Germinal center (tissue), 1 donor: ENCODE measurements at places on chromosomes 12 and 14.

DNA sequence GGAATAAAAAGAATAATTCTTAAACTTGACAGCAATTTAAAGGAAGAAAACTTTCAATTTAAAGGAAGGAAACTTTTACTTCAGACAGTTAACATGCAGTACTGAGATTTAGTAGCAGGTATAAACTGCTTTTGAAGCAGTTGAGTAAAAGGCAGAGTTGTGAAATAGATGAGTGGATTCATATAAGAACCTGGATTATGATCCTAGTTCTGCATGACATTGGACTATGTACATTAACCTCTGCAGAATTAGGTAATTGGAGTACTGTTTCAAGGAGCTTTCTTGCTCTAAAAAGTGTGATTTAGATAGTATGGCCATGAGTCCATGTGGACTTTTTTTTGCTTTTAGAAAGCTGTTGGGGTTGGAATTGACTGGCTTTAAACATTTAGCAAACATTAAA, 29.7 kb downstream of the ATP2A2 start:
- no peak for DNase-seq

DNA sequence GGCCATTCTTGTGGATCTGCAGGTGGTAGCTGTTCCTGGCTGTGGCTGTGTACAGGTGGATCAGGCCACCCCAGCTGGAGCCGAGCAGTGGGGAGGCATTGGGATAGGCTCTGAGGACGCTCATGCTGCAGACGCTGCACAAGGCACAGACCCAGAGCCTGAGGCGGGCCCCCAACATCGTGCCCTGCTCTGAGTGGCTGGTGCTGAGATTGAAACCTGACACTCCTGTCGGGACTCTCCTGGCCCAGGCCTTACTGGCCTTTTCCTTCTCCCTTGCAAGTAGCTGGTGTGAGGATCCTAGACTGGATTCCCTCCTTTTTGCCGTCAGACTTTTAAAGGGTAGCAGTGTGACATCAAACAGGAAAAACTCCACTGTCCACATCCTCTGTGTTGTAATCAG, at the start of gene FGF23:
Gene FGF23, minus strand, starts transcription at position 308 of the 400 bp plus-strand sequence. Its CDS starts 130 bp downstream, at position 178.
- no peak for DNase-seq

GRCh38 chr12:85644508-85644907, 191.7 kb downstream of the RASSF9 start:
- no peak for DNase-seq

DNA sequence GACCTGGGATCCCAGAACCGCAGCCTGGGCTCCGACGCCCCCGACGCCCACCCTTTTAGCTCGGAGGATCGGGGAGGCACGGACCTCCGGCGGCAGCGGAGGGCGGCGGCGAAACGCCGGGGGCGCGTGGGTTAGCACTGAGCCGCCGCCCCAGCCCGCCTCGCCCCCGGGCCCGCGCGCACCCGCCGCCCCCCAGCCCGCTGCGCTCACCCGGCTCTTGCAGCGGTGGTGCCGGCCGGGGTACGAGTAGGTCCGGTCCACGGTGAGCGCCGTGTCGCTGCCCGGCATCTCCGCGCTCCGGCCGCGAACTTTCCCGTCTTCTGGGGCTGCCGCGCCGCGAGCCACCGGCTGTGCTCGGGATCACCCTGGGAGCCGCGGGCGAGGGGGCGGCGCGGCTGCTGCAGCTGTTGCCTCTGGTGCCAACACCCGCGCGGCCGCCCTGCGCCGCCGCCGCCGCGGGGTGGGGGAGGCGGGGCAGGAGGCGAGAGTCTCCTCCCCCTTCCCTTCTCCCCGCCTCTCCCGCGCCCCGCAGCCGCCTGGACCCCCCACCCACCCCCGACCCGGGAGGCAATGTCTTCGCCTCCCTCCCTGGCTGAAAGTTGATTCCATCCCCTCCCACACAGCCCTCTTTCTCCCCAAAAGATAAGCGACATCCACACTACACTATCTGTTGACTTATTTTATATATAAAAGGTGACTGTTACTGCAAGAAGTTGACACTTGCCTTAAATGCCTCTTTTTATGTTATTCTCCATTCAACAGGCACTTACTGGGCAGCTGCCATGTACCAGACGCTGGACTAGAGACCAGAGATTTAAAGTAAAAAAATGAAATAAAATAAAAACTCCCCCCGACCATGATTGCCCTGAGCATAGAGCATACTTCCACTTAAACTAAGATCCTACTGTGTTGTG, at the start of gene TMCC3:
Gene TMCC3, minus strand, starts transcription at position 415 of the 914 bp plus-strand sequence. Its CDS starts 127 bp downstream, at position 288.
- peak; percentile 50 for DNase-seq

DNA sequence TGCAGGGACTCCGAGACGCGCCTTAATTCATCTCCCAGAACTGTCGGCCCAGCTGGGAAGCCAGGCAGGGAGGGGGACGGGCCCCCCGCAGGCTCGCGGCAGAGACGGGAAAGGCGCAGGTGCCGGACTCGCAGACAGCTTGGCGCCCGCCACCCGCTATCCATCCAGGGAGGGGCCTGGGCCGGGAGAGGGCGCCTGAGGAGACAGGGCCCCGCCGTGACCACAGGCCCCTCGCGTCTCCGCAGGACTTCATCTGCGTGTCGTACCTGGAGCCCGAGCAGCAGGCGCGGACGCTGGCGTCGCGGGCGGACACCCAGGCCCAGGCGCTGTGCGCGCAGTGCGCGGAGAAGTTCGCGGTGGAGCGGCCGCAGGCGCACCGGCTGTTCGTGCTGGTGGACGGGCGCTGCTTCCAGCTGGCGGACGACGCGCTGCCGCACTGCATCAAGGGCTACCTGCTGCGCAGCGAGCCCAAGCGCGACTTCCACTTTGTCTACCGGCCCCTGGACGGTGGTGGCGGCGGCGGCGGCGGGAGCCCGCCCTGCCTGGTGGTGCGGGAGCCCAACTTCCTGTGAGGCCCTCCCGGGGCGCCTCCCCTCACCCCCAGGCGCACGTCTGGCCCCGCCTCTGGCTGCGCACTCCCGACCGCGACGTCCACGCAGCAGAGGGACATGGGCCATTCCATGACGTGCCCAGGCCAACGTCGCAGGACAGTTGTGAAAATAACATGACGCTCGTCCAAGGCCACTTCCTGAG, 60.6 kb downstream of the LGMN start:
- DNase-seq, result no peak

DNA sequence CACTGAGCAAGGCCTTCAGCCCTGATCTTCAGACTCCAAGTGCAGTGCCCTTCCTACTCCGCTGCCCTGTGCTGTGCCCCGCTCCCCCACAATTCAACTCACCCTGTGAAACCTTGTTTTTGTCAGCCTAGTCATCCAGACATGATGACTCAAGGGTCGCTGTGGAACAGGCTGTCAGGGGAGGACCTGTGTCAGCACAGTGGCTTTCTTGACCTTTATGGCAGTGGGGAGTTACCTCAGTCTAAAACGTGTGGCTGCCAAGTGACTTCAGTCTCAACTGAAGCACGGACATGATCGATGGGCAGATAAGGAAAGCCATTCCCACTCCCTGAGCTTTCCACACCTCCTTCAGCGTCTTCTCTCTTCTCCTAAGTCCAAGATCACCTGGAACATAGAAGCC, 16.3 kb upstream of the FLVCR2 start:
- no peak for DNase-seq

DNA sequence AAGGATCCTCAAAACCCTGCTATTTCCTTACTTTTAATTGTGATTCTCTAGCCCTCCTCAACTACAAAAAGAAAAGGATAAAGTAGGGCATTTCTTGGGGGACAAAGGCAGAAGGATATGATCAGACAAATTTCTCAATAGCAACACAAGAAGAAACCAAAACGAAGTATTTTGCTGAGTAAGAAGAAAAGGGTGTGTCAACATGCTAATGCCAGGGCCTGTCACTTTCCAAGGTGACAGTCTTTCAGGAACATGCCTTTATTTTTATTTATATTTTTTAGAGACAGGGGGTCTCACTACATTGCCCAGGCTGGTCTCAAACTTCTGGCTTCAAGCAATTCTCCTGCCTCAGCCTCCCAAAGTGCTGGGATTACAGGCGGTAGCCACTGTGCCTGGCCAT, 39.8 kb downstream of the CBX5 start:
- no peak for DNase-seq

GRCh38 chr12:48980953-48981756, 3.0 kb downstream of the WNT1 start:
- peak; percentile 39 for DNase-seq

DNA sequence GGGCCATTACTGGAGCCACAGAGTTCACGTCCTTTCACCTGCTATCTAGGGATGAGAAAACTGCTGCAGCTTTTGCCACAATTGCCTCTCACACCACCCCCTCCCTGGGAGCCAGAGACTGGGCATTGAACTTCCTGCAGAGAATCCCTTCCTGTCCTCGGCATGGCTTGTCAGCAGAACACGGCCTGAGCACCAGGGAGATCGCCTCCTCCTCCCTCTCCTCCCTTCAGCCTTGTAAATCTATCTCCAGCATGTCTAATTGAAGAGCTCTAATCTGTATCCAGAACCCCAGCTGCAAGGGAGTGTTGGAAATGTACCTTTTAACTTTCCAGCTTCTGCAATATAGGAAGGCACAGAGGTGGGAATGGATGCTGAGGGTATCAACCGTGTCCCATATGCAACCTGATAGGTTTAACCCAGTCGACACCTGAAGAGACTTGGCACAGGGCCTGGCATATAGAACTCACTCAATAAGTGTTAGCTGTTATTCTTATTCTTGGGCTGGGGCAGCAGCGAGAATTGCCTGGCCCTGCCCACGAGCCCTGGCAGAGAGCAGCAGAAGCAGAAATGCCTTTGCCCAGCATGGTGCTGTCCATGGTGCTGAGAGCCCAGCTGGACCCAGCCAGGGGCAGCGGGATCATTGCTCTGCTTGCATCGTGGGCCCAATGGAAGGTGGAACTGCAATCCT, 26.8 kb downstream of the TMEM63C start:
- DNase-seq, result peak; percentile 59

GRCh38 chr12:88399811-88400210, 180.5 kb downstream of the KITLG start:
- no peak for DNase-seq

- DNase-seq, result no peak
These were observed 9.9 kb downstream of the IFT43 start for GRCh38 chr14:75995372-75996041.

- DNase-seq, result no peak
These were observed 73.7 kb downstream of the SERPINA3 start for GRCh38 chr14:94685681-94686485.

DNA sequence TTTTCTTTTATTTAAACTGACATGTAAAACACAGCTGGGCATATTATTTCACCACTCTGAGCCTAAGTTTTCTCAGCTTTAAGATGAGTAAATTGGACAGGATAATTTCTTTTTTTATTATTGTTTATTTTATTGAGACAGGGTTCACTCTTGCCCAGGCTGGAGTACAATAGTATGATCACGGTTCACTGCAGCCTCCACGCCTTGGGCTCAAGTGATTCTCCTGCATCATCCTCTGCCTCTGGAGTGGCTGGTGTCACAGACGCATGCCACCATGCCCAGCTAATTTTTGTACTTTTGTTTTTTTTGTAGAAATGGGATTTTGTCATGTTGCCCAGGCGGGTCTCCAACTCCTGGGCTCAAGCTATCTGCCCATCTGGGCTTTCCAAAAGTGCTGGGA, 12.7 kb downstream of the BMAL2 start:
- no peak for DNase-seq

- no peak for DNase-seq
These were observed 907.6 kb upstream of the FLRT2 start for GRCh38 chr14:84622357-84622756.

DNA sequence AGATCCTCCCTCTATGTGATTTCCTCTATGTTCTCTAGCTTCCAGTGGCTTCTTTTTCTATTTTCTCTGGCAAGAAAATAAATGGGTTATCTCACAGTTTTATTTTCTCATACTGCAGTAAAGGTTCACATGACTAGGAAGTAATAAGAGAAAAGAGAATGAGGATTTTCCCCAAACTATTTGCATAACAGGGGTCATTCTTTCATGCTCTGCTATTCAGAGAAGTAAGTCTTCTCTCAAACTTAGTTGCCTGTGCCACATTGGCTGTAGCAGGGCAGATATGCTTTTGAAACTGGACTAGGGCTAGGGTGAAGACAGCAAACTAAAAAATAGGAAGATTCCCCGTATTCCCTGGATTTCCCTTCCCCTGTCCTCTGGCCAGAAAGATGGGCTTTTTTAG, 57.4 kb downstream of the ACSM4 start:
- no peak for DNase-seq

GRCh38 chr14:61183196-61183885, 97.8 kb downstream of the TMEM30B start:
- DNase-seq, result no peak

DNA sequence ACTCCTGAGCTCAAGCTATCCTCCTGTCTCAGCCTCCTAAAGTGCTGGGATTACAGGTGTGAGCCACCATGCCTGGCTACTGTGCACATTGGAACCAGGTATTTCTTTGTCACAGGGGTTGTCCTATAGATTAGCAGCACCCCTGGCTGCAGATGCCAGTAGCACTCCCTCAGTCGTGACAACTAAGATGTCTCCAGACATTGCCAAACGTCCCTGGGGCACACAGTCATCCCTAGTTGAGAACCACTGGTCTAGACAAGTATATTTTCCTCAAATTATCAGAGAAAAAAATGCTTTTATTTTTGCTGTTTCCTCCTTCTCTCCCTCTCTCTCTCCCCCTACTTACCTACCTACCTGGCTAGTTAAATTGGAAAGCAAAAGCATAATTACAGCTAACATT, 17.9 kb upstream of the P2RX7 start:
- no peak for DNase-seq

DNA sequence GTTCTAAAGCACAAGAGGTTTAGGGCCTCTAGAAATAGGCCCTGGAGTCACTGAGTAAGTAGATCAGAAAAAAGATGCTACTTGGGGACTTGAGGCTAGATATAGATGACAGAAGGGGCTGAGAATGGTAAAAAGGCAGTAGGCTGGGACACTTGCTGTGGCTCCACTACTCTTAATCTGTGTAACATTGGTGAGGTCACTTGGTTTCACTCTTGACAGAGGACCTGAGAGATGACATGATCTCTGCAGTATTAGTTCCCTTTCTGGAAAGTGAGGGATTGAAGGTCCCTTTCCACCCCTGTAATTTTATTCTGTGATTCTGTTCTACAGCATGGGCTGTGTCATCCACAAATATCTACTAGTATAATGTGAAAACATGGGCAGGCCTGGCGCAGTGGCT, 39.7 kb downstream of the MAPKAPK5 start:
- no peak for DNase-seq

DNA sequence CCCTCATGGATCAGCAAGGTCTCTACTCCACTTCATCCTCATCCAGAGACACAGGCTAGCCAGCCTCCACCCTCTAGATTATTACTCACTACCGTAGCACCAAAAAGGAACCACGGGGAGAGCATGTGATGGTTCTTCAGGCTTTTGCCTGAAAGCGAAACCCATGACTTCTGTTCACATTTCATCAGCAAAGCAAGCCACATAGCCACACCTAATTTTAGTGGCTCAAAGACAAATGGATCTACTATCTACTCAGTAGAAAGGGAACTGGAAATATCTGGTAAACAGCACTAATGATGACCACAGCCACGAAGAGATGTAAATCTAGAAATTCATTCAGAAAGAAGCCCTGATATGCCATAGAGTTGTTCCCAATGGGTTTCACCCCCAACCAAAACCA, 51.4 kb downstream of the VCPKMT start:
- DNase-seq, result peak; percentile 71

- DNase-seq, result no peak
These were observed 1039.3 kb upstream of the FOXG1 start for GRCh38 chr14:27727251-27727770.
